ENCODE measurements at places on chromosomes 5 and 9.

GRCh38 chr9:136178061-136178772 is 26.7 kb downstream of the LHX3 start:
- DNase-seq = no peak

GRCh38 chr5:108382784-108383330 is 959 bp upstream of the FBXL17 start:
- no peak for DNase-seq

GRCh38 chr9:137582286-137582860 is 3.6 kb upstream of the DPH7 start:
- no peak for DNase-seq

- DNase-seq = no peak
Observed at GRCh38 chr5:77180167-77181081, 30.1 kb upstream of the PDE8B start.

DNA sequence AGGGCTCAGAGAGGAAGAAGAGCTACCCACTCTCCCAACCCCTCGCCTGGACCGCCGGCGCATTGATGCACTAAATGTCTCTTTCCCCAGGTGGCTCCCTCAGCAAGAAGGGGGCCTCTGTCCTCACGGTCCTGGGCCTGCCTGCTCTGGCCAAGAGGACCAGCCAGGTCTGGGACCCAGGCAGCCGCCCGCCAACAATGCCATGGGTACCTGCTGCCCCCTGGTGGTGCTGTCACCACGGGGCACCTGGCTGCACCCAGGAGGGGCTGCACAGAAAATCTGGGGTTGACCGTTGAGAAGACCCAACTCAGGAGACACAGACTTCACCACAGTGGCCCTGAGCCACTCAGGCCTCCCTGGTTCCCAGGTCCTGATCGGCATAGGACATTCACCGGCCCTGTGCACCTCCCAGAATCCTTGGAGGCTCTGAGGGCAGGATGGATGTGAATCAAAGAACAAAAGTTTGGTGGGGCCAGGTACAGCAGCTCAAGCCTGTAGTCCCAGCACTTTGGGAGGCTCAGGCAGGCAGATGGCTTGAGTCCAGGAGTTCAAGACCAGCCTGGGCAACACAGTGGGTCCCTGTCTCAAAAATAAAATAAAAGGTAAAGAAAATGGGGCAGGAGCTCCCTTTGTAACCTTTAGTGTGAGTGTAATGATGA is 2.4 kb upstream of the VAV2 start:
- DNase-seq = peak; percentile 55

DNA sequence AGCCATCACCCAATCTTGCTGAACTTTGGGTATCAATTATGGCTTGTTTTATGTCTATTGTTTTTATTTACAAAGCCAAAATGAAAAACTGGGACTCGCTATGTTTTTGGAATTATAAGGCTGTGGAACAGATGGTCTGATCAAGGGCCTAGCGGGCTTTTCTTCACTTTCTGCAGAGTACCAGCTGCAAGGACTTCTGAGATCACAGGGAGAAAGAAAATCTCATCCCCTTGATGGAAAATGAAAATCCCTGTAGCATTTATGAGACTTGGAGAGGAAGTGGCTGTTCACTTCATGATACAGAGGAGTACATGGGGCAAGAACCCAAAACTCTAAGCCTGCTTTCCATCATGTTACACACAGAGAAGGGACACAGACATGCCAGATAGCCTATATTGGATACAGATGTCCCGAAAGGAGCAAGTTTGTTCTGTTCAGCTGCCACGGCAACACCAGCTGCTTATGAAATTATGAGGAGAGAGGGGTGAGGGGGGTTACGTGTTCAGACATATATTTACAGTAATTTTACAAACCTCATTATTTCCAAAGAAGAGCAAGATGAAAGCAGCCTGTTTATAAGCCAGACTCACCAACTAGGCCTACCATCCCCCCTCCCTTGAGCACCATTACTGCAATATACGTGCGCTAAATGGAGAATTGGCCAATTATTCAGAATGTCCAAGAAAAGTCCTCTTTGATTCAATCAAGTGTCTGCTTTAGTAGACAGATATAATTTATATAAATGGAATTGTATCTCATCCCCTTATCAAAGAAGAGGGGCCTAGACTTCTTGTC is 220.0 kb downstream of the MARCHF11 start:
- no peak for DNase-seq

DNA sequence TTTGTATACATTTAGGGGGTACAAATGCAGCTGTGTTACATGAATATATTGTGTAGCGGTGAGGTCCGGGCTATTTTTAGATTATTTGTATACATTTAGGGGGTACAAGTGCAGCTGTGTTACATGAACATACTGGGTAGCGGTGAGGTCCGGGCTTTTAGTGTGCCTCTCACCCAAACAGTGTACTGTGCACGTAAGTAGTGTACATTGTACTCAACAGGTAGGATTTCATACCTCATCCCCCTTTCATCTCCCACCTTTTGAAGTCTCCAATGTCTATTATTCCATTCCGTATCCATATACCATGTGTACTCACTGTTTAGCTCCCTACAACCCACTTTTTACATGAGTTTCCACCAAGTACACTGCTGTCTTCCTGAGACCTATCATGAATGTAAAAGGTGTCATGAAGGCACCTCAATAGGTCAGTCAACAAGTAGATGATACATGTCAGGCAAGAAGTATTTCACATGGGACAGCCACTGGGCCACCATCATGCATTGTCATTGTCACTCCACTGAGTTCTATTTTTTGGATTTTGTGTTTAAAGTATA is 27.7 kb downstream of the SKP1 start:
- DNase-seq = no peak

- no peak for DNase-seq
Observed at GRCh38 chr5:174535669-174536068, 188.7 kb upstream of the MSX2 start.

DNA sequence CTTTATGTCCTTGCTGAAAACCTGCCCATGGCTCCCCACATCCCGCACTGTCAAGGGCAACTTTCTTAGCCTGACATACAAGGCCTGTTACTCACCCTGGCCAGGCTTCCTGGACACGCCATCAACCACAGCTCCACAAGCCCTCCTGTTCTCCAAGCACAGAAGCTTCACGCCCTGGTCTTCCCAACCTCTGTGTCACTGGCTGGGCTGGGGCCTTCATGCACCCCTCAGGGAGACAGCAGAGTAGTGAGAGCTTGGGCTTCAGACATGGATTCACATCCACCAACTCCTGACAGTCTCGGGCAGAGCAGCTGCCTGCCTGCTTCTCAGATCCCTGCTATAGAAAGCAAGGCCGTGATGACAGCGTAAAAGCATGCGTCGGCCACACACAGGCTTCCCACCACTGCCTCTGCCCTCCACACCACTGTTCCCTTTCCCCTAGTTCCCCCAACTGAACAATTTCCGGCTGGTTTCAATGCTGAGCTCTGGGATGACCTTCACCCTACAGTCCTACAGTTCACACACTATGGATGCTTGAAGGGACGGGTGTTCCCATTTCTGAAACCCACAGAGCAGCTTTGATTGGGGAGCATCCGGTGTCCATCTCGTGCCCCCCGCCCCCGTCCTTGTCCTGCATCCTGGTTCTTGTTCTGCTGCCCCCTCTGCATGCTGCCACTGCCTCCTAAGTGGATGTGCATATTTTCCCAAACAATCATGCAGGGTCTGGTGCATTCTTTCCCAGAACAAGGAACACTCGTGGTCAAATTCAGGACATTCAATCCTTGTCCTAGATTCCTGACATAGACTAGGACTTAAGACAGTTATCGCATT is 33.4 kb upstream of the ADAMTS2 start:
- DNase-seq = no peak

DNA sequence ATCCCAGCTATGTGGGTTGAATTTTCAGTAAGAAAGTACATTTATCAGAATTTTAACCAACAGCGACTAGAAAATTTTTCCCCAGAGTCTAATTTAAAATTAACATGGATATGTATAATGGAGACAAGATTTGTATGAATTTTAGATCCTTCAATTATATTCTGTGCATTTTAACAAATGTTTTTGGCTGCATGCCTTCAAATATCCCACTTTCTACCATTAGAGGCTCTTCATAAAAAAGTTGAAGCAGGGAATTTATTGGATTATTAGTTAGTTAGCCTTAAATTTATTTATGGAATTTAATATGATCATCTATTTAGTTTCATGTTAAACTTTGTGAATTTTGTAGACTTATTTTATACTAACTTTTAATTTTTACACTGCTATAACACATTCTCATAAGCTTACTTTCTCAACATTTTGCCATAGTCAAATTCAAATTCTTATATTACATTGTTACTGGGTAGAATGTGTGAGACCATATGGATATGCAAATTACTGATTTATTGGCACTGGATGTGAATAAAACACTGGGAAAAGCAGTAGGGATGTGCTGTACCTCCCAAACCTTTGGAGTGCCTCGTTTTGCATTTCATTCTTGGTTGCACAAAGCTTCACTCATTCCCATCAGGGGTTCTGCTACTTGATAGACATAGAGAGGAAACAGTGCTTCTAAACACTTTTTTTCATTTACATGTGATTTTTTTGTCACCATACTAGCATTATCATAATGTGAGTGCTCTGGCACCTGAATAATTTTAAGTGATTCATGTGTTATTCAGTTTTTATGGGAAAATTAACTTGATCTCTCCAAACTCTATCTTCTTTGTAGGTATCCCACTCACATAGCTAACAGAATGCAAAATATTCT is 491.8 kb upstream of the COX7C start:
- DNase-seq = no peak

GRCh38 chr9:15142878-15143534 is 164.0 kb downstream of the TTC39B start:
- peak; percentile 26 for DNase-seq

GRCh38 chr5:104977529-104977928 is 1414.9 kb upstream of the NUDT12 start:
- no peak for DNase-seq

DNA sequence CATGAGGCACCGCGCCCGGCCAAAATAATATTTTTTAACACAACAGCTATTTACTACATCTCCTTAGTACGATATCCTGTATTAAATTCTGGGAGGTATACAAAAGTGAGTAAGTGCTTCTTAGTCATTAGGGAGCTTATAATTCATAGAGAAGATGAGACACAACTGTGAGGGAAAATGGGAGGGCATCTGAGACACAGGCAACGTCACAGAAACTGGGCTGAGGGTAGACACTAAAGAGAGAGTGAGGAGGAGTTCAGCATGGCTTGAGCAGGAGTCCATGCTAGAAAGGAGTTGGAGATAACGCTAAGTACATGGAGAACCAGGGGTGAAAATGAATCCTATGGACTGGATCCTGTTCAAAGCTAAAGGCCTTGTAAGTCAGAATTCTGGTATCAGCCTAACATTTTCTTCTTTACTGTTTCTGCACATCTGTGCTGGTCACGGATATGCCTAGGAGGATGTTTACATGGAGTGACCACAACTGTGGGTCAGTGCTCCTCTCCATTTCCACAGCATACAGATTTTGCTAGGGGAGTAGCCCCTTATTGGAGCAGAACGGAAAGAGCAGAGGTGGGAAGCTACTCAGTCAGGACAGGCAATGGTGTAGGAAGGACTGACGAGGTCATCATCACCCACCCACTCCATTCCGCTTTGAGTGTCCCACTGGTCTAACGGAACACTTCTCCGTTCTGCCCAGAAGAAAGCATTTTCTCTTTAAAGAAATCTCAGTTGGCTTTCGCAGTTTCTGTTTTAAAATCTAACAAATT is 310.4 kb upstream of the EFNA5 start:
- no peak for DNase-seq

Measured in RCC 7860 (cell line).